ENCODE measurements at places on chromosomes 2 and 18. TPM values are rescaled to one million over a fixed set of nuclear protein-coding genes. Genes with fewer than 3 reads are reported as not detected.

ACADL gene
- not detected for total RNA-seq

VWC2L gene
- not detected for total RNA-seq

MC2R gene
- not detected for total RNA-seq

UPP2 gene
- total RNA-seq, result not detected

SP5 gene
- not detected for total RNA-seq

L3MBTL4 gene
- total RNA-seq, result 0.21 TPM

TMEM169 gene
- total RNA-seq, result 1.8 TPM

OTOS gene
- not detected for total RNA-seq

AGXT gene
- total RNA-seq, result not detected

COL4A4 gene
- not detected for total RNA-seq

SGPP2 gene
- total RNA-seq, result 12.1 TPM

SCN9A gene
- total RNA-seq, result not detected

PLEKHB2 gene
- 42.4 TPM for total RNA-seq

CIDEA gene
- not detected for total RNA-seq

IDH1 gene
- total RNA-seq, result 23.7 TPM

CIB4 gene
- not detected for total RNA-seq

CROCC2 gene
- total RNA-seq, result not detected

LPIN1 gene
- 40.6 TPM for total RNA-seq

GPR45 gene
- not detected for total RNA-seq

SPR gene
- total RNA-seq, result 7.3 TPM

CCDC85A gene
- not detected for total RNA-seq

ASAP2 gene
- 0.26 TPM for total RNA-seq

ANKRD30BL gene
- not detected for total RNA-seq

PROKR1 gene
- not detected for total RNA-seq

OTX1 gene
- total RNA-seq, result not detected

CFAP221 gene
- total RNA-seq, result not detected

UBE2E3 gene
- total RNA-seq, result 37.0 TPM

POU3F3 gene
- not detected for total RNA-seq

All from activated CD4-positive, alpha-beta T cell treated with anti-CD3 and anti-CD28 coated beads for 36 hours (primary cell).